Activated CD8-positive, alpha-beta memory T cell treated with anti-CD3 and anti-CD28 coated beads for 48 hours (primary cell): ENCODE measurements at places on chromosomes 12 and 14.

- DNase-seq: no peak
Observed at GRCh38 chr14:104938436-104938835, 13.8 kb downstream of the PLD4 start.

DNA sequence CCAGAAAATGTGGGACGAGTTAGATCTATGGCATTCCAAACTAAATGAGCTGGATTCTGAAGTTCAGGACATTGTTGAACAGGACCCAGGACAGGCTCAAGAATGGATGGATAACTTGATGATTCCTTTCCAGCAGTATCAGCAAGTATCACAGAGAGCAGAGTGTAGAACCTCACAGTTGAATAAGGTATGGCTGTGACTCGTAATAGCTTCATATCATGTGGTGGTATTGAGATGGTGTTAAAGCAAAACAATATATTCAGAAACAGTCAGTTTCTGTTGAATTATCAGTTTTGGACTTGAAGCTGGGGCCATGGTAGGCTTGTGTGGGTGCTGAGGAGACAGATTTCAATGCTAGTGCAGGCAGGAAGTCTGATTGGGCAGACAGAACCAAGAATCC is 213.7 kb downstream of the ESR2 start:
- DNase-seq: no peak

GRCh38 chr14:95091581-95091980 is 65.7 kb downstream of the DICER1 start:
- DNase-seq: no peak

- no peak for DNase-seq
Observed at GRCh38 chr14:39768589-39768988, 336.4 kb upstream of the FBXO33 start.

DNA sequence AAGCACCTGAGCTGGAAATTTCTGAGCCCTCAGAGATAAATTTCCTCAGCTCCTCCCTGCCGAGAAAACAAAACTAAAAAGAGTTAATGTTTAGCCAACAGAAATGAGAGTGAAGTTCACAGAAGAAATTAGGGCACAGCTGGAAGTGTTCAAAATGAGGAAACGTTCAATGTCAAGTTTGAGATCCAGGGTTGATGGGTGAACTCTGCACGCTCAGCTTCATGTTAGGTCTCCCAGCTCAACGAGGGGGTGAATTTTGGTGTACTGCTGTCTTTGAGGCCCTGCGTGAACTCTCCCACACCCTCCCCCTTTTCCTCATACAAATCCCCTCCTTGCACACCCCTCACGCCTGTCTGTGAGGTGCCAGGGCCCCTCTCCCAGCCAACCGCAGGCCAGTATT is 13.3 kb upstream of the OAS3 start:
- no peak for DNase-seq

GRCh38 chr12:81610955-81611889 is 147.9 kb downstream of the PPFIA2 start:
- DNase-seq: no peak

- no peak for DNase-seq
Observed at GRCh38 chr14:30085943-30086342, 158.3 kb upstream of the PRKD1 start.

- no peak for DNase-seq
Observed at GRCh38 chr12:53856132-53856531, 82.5 kb upstream of the HOXC13 start.

DNA sequence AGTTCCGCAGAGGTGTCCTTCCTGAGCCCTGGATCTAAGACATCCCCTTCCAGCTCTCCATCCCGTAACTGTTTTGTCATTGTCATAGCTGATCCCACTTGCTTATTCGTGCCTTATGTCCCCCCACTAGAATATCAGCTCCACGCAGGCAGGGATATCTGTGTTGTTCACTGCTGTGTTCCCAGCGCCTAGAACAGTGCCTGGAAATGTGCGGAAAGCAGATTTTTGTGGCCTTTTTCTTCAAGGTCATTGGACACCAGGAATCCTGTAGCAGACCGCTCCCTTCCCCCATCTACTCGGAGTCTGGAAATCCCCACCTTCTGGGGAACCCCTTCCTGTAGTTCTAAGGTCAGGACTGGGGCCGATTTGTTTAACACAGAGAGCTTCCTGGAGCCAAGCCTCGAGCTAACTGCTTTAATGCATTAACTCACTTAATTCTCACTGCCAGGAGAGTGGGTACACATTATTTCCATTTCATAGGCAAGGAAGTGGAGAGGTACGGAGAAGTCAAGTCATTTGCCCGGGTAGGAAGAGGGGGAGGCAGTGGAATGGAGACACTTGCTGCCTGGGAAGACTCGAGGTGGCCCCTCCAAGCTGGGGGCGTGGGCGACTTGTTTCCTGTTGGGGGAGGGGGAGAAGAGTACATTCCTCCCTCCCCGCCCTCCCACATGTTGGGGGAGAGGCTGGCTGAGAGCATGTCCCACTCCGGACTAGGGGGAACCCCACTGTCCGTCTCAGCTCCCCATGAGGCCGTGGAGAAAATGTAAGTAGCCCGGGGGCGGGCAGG is 1.2 kb upstream of the SH2B3 start:
- no peak for DNase-seq

DNA sequence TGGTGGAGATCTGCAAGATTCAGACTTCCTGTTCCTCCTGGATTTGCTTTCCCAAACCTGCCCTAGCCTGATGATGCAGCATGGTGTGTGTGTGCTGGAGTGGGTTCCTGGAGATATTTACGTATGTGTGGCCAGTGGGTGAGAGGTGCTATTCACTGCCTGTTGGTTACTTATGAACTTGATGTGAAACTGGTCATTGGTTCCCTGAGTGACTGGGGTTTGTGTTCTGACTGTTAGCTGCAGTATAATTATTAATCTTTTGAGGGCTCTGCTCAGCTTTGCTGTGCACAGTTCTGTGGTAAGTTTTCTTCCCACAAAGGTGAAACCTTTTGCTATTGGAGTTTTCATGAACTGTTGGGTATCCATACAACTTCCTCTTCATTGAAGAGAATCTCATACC is 541.8 kb upstream of the FBXO33 start:
- no peak for DNase-seq

- DNase-seq: no peak
Observed at GRCh38 chr14:62179367-62180018, 417.3 kb downstream of the SNAPC1 start.

- no peak for DNase-seq
Observed at GRCh38 chr14:105857220-105857825, 330.9 kb downstream of the TMEM121 start.

- DNase-seq: no peak
Observed at GRCh38 chr12:70853326-70853725, 67.2 kb downstream of the PTPRR start.

DNA sequence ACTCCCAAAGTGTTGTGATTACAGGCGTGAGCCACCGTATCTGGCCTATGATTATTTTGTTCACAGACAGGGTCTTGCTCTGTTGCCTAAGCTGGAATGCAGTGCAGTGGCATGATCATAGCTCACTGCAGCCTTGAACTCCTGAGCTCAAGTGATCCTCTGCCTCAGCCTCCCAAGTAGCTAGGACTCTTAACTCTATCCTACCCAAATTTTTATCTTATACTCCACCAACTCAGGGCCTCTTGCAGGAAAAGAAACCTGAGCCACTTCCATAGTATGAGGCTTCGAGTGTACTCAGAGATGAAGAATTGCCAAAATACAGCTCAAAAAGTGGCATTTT is 828 bp downstream of the MMAB start:
- DNase-seq: no peak

- no peak for DNase-seq
Observed at GRCh38 chr14:31229638-31230572, 22.3 kb upstream of the HECTD1 start.

GRCh38 chr12:58540480-58541299 is 379.6 kb downstream of the LRIG3 start:
- no peak for DNase-seq

DNA sequence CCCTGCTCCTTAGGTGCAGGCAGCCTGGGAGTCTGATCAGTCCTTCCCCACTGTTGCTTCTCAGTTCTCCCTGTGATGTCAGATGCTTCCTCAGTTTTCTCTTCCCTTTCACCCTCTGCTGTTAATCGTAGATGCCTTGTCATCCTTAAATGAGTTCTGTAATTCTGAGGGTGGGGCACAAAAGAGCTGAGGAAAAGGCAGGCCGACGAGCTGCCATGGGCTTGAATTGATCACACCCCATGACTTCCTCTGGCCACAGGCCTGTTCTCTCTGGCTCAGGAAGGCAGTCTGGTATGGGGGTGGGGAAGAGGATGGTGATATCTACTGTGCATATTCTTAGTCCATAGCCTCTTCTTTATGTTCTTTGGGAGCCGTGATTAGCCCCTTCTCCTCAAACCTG is 5.2 kb upstream of the AP1G2 start:
- no peak for DNase-seq

GRCh38 chr12:105992849-105993740 is 145.7 kb downstream of the NUAK1 start:
- DNase-seq: no peak

- no peak for DNase-seq
Observed at GRCh38 chr14:91893669-91894068, 26.3 kb upstream of the TC2N start.

DNA sequence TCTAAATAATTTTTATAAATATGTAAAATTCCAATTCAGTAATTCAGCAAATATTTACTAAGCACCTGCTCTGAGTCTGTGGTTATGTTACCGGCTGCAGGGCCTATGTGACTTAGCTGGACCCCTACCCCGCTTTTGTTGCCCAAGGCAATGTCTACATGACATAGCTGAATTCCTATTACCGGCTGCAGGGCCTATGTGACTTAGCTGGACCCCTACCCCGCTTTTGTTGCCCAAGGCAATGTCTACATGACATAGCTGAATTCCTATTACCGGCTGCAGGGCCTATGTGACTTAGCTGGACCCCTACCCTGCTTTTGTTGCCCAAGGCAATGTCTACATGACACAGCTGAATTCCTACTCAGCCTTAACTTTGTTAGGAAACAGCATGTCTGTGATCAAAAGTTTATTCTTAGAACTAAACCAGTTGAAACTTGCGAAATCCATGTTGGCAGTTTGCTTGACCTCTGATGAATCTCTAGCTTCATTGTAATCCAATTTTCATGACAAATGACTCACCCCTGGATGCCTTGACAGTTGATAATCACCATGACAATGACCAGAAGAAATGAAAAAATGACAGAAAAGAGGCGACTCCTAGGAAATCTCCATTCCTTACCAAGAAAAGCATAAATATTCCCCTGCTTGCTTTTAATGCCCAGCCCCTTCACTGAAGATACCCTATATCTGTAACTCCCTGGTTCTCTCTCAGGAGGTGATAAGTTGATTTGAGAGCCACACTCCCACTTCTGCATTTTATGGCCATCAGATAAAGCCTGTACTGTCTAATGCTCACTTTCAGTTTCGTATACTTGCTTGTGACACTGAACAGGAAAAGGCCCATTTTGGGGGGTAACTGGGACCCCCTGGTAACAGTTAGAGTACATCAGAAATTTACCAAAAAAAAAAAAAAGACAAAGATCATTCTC is 148.4 kb upstream of the SYT10 start:
- DNase-seq: no peak

DNA sequence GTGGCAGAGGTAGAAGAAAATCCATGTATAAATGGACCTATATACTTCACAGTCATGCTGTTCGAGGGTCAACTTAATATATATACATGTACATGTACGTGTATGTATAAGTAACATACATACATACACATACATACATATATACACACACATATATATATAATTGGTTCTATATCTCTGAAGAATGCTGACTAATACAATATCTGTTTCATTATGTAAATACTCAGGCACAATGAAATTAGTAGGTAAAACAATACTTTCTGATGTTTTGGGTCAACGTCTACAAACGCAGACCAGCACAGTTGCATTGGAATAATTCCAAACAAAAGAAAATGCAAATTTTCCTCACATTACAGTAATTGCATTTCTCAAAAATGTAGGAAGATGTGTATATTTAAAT is 202.7 kb upstream of the DAAM1 start:
- no peak for DNase-seq

- DNase-seq: no peak
Observed at GRCh38 chr12:117742721-117743120, 226.1 kb downstream of the KSR2 start.

GRCh38 chr14:52885230-52885629 is 65.6 kb downstream of the FERMT2 start:
- no peak for DNase-seq

GRCh38 chr14:60974090-60974651 is 6.7 kb downstream of the TRMT5 start:
- DNase-seq: no peak

GRCh38 chr12:111783046-111783445 is 16.3 kb downstream of the ALDH2 start:
- DNase-seq: no peak

DNA sequence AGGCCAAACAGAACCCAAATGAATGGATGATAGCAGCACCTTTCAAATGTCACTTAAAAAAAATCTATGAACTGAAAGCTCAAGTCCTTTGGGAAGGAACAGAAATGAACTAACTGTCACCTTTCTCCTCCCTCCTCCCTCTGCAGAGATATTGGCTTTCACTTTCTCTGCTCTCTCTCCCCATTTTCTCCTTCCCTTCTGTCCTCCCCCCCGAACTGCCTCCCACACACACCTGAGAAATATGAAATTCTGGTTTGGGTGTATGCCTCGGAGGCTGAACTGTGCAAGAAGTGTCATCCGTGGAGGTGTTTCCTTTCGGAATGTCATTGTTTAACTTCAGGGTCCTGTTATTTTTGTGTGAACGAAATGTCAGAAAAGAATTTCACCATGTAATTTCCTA is 87.8 kb downstream of the NEDD1 start:
- DNase-seq: no peak

DNA sequence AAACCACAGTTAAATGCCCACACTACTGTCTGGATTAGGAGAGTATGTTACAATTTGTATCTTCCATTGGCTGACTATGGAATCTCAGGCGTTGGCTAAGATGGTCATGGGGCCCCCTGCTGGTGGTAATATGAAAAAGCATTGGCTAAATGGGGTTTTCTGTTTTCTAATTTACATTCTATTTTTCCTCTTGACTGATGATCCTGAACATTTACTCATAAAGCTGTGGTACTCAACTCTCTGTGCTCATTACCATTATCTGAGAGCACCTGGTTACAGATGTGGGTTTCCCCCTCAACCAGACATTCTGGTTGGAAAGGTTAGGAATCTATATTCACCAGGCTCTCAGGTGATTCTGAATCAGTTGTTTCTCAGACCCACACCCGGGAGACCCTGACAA is 64.8 kb downstream of the WSCD2 start:
- no peak for DNase-seq

- no peak for DNase-seq
Observed at GRCh38 chr14:54617467-54617866, 50.5 kb downstream of the SAMD4A start.
